ENCODE measurements at places on chromosomes 6 and 20.

DNA sequence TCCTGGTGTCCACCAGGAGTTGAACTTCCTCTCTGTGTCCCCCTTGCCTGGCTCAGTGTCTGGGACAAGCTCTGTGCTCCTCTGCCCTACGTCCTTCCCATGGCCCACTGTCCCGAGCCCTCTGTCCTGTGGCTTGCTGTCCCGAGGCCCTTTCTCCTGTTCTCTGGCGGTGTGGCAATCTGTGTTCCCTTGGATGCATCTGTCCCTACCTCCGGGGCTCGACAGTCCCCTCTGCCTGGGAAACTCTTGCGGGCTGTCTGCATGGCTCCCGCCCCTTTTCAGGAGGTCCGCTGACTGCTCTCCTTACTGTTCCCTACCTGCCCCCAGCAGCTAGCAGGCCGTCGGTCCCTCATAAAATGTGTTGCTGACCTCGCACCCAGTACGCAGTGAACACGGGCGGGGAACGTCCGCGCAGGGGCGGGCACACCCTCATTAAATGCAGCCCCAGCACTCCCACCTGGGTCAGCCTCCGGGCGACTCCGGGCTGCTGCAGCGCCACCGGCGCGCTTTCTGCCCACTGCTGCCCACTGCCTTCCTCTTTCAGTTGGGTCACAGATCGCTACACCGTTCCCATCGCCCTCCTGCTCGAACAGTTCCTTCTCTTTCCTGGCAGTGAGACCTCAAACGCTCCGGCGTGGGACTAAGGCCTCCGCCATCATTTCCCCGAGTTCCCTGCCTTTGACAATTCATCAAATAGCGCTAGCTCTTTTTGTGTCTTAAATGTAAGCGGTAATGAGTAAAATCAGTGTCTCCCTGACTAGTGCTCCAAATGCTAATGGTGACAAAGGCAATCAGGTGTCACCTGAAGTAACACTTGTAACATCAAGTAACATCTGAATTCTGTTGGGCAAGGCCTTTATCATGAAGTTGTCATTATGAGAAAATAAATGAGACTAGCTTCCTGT is 60.5 kb downstream of the RSPH3 start:
- no peak for DNase-seq

DNA sequence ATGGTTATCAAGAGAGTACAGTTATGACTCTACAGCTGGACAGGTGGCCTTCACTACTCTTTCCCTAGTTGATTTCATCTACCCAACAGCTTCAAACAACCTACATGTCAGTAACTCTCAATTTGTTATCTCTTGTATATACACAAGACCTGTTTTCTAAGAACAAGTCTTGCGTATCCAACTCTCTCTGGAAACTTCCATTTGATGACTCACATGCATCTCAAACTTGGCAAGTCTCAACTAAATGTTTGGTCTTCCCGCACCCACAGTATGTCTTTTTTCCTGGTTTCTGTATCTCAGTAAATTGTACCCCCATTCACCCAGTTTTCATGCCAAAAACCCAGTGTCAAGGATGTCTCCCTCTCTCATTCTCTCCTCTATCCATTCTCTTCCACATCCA is 97.7 kb downstream of the BTBD9 start:
- no peak for DNase-seq

- no peak for DNase-seq
Measured at GRCh38 chr6:79494841-79495240, 42.4 kb downstream of the LCA5 start.

GRCh38 chr6:69888482-69889233 is 22.3 kb downstream of the COL19A1 start:
- DNase-seq: no peak

DNA sequence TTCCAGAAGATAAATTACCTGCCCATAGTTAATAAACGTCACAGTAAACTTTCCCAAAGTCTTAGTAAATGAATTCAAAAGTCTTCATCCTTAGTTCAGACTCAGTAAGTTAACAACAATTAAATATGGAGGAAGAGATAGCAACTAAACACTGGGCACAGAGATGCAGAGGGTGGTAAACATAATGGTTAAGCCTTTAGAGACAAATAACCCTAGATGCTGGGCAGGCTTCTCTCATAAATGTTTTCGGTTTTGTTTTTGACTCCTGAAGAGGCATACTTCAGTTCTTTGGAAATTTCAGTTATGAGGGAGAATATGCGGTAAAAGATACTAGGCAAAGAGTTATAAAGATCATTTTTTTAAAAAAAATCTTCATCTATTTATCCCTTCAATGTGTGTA is 369.8 kb downstream of the FRK start:
- DNase-seq: no peak

DNA sequence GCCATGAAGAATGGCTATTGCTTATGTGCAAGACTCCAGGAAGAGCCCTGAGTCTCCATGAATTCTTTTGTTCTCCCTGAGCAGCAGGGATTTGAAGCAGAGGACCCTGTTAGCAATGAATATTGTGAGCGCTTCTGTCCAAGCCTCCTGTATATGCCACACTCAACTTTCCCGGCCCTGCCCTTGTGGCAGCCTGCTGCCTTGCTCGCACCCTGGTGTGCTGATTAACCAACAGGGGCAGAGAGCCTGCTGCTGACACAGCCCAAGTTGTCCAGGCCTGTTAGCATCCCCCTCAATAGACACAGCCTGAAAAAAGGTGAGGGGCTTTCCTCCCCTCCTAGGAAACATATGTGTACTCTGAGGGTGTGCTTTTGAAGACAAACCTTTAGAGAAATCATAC is 131.4 kb downstream of the BMP2 start:
- no peak for DNase-seq

- DNase-seq: no peak
Measured at GRCh38 chr6:85464260-85464644, 14.4 kb downstream of the NT5E start.

GRCh38 chr6:82690283-82690682 is 326.7 kb downstream of the TPBG start:
- no peak for DNase-seq

DNA sequence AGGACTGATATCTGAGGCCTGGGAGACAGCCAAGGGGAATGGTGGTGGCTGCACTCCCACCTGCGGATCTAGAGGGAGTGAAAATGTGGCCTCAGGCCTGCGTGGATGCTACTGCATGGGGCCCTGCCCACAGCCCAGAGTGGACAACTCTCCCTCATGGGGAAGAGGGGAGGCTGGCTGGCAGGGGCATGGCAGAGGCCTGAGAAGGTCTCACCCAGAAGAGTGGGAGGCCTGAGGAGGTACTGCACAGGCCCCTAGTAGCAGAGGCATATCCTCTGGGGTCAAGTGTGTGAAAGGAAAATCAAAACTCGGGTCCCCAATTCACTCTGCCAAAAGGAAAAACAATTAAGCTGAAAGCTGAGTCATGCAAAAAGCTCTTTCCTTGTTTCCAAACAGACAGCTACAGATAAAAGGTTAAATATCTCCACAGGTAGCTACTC is 158.2 kb downstream of the AKAP7 start:
- no peak for DNase-seq

GRCh38 chr6:155177363-155177961 is 86.4 kb upstream of the CLDN20 start:
- DNase-seq: no peak

DNA sequence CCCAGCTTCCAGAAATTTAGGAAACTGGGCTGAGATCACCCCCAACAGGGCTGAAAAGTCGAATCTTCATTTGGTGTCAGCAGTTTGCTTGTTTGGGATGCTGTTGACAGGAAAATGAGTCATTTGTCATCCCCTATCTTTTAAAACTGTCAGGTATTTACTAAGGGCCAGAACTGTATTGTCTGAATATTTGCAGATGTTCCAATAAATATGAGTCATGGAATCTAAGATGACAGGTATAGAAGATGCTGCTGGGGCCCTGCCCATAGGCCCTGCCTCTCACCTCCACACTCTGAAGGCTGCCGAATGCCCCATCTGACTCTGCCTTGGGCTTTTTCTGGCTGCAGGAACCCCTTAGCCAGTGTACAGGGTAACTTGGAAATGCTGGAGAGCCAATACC is 3.9 kb downstream of the ETV7 start:
- DNase-seq: no peak

- DNase-seq: no peak
Measured at GRCh38 chr6:43014434-43014909, 423 bp downstream of the KLHDC3 start.

- DNase-seq: no peak
Measured at GRCh38 chr6:126905917-126906316, 212.6 kb upstream of the RSPO3 start.

DNA sequence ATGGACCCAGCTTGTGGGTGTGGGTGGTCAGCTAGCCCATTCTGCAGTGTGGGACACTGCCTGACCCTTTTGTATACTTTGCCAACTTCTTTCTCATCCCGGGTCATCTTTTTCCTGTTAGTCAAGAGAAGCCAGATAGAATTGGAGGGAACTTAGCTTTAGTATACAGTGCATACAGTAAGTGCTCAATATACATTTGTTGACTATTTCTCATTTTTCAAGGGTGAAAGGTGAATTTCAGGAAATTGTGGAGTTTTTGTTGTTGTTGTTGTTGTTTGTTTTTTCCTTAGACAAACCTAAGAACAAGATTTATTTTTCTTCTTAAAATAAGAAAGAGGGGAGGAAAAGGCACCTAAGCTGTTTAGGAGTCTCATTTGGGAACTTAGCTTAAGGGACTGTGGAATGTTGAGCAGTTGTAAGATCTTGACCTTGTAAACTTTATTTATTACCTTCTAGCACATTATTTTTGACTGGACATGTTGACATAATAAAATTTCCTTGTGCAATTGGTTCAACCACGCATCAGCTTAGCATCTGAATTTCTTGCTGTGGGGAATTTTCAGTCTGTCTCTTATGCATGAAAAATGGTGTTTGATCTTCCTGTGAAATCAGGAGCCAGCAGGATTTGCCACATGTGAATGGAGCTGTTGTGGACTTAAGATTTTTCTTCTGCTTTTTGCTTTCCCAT is 113.6 kb downstream of the ARID1B start:
- no peak for DNase-seq

DNA sequence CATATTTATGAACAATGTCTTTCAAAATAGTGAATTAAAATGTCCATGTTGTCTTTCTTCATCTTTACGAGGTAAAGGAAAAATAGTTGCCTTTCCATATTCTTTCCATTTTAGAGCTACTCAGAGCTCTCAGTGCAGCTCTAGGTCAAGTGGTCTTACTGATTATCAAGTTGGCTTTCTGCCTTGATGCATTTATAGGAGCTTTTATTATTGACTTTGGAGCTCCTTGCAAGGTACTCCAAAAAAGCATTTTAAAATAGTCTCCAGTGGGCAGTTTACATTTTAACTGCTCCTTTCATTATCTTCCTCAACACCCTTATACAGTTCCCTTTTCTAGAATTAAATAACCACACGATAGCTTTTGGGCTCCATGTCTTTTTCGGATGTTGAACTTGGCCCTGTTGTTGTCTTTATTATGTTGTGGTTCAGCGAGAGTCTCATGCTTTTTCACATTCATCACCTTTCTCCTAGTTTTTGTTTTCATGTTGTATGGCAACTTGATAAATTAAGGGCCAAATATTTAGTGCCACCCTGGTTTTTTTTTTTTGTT is 122.9 kb downstream of the CLIC5 start:
- no peak for DNase-seq

- no peak for DNase-seq
Measured at GRCh38 chr6:105832313-105832761, 253.8 kb upstream of the PRDM1 start.

DNA sequence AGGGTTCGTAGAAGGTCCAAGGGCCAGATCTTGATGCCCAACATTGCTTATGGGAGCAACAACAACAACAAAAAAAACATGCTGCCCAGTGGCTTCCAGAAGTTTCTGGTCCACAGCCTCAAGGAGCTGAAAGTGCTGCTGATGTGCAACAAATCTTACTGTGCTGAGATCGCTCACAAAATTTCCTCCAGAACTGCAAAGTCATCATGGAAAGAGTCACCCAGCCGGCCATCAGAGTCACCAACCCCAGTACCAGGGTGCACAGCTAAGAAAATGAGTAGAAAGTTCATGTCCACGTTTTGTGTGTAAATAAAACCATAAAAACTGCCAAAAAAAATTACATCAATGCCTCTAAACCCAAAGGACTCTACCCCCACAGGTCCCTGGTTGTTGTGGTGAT is 3.8 kb downstream of the HLA-DPB1 start:
- DNase-seq: no peak

- DNase-seq: no peak
Measured at GRCh38 chr6:36757206-36757605, 59.6 kb downstream of the RAB44 start.

GRCh38 chr20:20019123-20019522 is 2.0 kb downstream of the NAA20 start:
- no peak for DNase-seq

DNA sequence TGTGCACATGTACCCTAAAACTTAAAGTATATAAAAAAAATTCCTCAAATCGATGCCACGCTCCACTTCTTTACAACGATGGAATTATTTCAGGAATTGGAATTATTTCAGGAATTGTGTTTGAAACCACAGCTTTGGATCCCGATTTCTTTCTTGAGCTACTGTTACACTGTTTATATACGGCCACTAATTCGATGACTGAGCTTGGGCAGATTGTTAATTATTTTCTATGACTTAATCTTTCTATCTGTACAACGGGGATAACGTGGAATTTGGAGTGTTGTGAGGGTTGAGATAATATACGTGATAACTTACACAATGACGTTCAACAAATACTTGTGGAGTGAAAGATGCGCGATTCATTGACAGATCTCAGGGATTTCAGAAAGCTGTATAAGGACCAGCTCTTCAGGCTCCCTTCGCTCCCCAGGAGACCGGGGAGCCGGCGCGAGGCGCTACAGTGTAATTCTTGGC is 171.3 kb downstream of the SLC16A10 start:
- no peak for DNase-seq

DNA sequence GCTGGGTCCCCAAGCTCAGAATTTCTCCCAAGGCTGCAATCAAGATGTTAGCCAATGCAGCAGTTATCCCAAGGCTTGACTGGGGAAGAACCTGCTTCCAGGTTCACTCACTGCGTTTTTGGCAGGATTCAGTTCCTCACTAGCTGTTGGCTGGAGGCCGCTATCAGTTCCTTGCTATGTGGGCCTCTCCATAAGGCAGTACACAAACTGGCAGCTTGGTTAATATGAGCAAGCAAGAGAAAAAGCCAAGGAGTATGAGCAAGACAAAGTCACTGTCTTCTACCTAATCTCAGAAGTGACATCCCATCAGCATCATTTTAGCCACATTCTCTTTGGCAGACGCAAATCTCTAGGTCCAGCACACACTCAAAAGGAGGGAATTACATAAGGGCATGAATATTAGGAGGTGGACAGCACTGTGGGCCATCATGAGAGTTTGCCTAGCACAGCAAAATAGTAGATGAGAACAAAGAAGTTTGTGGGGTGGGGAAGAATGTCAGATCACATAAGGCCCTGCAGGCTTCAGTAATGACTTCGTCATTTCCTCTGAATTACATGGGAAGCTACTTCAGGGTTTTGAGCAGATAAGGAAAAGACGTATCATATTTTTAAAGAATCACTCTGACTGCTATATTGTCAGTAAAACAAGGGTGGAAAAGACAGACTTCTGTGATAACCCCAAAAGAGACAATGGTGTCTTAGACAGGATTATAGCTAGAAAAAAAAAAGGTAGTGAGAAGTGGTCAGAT is 25.5 kb downstream of the LMBRD1 start:
- DNase-seq: no peak

GRCh38 chr20:15699431-15700146 is 873.7 kb downstream of the KIF16B start:
- no peak for DNase-seq

GRCh38 chr20:34651200-34651599 is 25.7 kb downstream of the PIGU start:
- no peak for DNase-seq
